Activated T-helper 9 cell treated with anti-CD3 and anti-CD28 coated beads, Interleukin-2, amount 50 U/mL, for 16 hours (primary cell): ENCODE measurements at places on chromosomes 3 and 15.
A peak's percentile ranks its signal among the peaks of the same experiment; 100 is the strongest.

DNA sequence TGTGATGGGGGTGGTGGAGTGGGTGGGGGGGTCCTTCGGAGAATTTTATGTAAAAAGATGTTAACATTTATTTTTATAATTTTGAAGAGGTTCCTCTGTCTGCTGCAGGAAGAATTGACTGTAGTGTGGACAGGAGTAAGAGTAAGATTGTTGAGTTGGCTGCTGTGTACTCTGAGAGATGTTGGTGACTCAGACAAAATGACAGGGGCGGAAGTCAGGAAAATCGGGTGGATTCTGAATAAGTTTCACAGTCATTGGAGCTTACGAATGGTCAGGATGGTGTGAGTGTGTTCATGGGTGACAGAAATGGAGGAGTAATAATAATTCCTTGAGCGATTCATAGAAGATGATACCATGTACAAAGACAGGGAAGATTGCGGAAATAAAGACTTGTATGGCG is 420.0 kb downstream of the ROBO2 start:
- DNase-seq, result no peak

GRCh38 chr3:66520724-66521123 is 19.9 kb upstream of the LRIG1 start:
- DNase-seq, result no peak

- no peak for DNase-seq
Observed at GRCh38 chr15:22908830-22909229, 70.4 kb downstream of the NIPA2 start.

- DNase-seq, result no peak
Observed at GRCh38 chr3:55143336-55143735, 215.5 kb upstream of the LRTM1 start.

DNA sequence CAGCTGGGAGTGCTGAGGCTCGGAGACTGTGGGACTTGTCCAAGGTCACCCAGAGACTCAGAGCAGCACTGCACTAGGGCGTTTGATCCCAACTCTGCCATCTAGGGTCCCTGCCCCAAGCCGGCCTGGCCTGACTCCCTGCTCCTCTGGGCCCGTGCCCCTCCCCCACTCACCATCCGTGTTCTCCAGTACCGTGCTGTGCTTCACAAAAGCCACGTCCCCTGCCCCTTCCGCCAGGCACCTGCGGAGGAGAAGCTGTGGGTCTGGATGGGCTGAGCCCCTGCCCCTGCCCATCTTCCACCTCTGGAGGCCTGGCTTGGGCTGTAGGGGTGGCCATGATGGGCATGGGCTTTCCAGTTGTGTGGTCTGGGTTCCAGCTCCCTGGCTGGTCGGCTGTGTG is 8.4 kb downstream of the MELTF start:
- DNase-seq, result no peak

- DNase-seq, result no peak
Observed at GRCh38 chr3:191376516-191377141, 46.3 kb upstream of the UTS2B start.

DNA sequence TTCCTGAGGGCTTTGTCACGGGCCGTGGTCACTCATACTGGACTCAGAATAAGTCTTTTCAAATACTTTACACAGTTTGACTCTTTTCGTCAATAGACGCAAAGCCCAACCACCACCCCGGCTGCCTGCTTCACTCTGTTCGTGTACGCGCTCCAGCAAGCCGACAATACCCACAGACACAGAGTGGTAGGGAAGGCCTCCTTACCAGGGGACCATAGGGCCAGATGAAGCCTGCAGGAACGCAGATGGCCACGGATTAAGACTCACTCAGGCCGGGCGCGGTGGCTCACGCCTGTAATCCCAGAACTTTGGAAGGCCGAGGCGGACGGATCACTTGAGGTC is 29.7 kb downstream of the EFCAB12 start:
- peak; percentile 3 for DNase-seq

DNA sequence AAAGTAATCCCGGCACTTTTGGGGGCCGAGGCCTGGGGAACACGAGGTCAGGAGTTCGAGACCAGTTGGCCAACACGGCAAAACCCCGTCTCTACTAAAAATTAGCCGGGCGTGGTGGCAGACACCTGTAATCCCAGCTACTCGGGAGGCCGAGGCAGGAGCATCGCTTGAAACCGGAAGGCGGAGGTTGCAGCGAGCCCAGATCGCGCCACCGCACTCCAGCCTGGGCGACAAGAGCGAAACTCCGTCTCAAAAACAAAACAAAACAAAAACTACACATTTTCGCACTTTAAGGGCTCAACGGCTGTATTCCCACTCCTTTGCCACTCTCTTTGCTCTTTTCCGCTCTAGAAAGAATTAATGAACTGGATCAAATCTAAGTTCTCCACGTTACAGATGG is 763 bp upstream of the TRNT1 start:
- no peak for DNase-seq

- no peak for DNase-seq
Observed at GRCh38 chr3:183342824-183343223, 85.6 kb downstream of the MCF2L2 start.

GRCh38 chr3:36418296-36418695 is 38.0 kb downstream of the STAC start:
- no peak for DNase-seq

GRCh38 chr3:153978006-153978405 is 143.2 kb upstream of the ARHGEF26 start:
- no peak for DNase-seq

DNA sequence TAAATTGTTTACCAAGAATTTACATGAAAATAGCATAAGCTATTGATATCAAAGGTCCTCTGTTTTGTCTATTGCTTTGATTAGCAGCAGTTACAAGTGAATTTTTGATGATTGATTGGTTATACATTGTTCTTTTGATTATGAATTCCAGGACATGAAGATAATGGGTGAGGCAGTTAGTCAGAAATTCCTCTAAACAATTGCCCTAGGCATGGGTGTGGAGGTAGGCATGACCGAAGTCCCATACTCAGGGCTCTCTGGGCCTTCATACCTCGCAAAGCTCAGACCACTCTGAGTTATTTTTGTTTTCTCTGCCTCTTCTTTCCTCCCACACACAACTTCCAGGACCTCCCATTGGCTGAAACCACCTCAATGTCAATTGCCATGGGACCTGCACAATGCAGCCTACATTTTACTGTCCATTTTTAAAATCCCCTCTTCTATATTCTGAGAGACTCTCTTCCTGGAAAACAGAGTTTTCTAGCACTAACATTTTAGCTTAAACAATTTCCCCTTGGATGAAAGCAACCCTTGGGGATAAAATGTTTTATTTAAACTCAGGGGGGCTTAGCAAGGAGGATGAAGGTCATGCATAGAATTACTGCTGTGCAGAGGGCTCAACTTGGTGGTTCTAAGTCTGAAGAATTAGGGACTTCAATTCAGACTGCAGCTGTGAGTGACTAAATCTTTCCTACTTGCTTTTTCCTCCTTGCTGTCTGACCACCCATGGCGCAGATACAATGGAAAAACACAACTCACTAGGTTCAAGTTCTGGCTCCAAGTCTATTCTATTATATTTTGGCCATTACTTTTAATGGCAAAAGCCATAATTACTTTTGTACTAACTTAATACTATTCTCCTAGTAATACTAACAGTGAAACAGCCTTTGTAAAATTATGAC is 594.8 kb downstream of the NTRK3 start:
- no peak for DNase-seq

- no peak for DNase-seq
Observed at GRCh38 chr3:160804762-160805161, 48.7 kb downstream of the PPM1L start.

DNA sequence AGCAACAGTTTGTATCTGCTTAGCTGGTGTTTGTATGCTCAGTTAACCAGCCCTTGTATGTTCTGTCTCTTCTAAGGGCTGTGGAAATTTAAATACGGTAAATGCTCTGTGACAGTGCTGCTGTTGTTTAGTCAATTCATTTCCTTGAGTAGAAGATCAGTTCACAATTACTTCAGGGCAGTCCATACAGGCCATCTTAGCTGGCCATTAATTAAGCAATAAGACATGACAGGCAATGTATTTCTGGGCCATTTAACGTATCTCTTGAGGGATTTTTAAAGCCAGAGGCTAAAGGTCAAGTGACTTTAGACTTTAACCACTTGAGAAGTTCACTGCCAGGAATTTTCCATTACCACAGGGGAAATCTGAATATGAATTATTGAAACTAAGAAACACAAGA is 351.8 kb downstream of the ZIC1 start:
- no peak for DNase-seq

- DNase-seq, result no peak
Observed at GRCh38 chr15:90334304-90334731, 17.8 kb upstream of the ZNF774 start.

DNA sequence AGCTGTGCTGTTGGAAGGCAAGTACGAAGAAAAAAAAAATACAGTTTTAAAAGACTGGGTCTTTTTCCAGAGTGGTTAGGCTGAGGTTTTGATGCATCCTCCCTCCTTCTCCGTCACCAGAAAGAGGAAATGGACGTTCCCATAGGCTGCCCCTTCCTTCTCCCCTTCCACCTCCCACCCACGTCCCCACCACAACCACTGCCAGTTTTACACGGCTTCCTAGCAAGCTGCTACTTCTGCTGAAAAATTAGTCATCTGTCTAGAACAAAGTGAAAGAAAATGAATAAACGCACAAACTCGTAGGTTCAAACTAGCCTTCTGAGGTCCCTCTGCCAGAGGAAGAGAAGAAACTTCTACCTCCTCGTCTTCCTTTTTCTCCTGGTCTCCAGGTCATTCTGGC is 71.6 kb upstream of the RPL35A start:
- peak; percentile 13 for DNase-seq

DNA sequence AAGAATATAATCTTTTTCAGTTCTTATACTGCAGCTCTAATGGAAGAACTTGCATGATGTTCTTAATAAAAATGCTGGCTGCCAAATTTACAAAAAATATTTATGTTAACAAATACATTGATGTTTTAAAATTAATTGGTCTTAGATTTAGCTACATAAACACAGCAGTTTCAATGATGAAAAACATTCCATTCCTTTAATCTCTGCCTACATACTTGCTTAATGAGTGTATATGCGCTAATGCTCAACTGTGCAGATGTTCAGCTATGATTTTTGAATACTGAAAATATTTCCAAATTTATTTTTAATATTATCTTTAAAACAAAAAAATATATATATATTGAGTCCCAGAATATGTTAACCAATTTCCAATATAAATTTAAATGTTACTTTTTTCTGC is 867.4 kb downstream of the ROBO1 start:
- no peak for DNase-seq

GRCh38 chr15:79179597-79179996 is 89.0 kb upstream of the RASGRF1 start:
- DNase-seq, result no peak

DNA sequence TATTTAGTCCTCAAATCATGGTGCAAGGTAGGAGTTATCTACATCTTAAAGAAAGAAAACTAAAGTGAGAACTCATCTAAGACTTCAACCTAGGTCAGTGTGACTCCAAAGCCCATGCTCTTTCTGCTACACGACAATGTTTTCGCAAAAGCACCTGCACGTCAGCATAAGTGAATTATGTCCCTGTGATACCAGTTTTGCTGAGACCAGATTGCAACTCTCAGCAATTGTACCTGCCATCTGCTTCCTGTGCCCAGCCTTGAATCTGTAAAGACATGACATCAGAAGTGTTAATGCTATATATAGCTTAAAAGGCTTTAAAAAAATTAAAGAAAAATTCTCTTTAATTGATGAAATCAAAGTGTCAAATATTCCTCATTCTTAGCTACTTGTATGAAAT is 43.4 kb downstream of the RETNLB start:
- DNase-seq, result no peak

GRCh38 chr3:50584391-50584790 is 15.1 kb downstream of the HEMK1 start:
- DNase-seq, result no peak

DNA sequence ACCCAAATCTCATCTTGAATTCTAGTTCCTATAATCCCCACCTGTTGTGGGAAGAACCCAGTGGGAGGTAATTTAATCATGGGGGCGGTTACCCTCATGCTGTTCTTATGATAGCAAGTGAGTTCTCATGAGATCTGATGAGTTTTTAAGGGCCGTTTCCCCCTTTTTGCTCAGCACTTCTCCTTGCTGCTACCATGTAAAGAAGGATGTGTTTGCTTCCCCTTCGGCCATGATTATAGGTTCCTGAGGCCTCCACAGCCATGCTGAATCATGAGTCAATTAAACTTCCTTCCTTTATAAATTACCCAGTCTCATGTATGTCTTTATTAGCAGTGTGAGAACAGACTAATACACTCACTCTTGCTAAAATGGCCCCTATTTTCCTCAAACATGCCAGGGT is 374.7 kb downstream of the TUSC7 start:
- no peak for DNase-seq

DNA sequence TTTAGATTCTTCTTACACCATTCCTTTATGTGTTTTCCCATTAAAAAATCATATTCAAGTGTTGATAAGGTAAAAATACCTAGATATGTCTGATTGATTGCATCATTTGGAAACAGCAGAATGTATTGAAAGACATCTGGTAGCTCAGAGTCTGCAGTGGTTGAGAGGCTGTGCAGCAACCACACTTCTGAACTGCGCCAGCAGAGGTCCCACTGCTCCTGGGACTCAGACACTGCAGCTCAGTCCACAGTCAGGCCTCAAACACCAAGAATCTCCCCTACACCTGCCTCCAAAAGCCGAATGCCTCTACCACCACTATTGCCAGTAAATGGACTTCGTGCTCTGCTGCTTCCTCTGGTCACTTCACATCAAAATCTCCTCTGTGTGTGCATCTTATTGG is 176.9 kb upstream of the LMCD1 start:
- DNase-seq, result peak; percentile 2

DNA sequence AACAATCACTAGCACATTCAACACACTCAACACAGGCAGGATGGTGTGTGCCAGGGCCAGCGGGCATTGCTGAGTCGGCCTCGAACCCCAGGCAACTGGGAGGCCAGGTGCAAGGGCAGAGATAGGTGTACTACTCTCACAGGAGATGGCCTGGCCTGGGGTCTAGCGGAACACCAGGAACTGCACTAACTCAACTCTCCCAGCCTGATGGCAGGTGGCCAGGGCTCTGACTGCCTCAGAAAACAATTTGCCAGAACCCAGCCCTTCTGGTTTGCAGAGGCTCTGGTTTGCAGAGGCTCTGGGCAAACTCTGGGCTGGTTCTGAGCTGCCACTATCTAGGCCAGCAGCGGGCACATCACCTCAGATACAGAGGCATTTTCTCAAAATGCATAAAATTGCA is 229.2 kb upstream of the CHRNA7 start:
- DNase-seq, result no peak

- DNase-seq, result no peak
Observed at GRCh38 chr3:12670365-12671119, 6.6 kb upstream of the RAF1 start.

- DNase-seq, result no peak
Observed at GRCh38 chr3:60890226-60890625, 361.0 kb downstream of the FHIT start.
